Activated naive CD4-positive, alpha-beta T cell (primary cell): ENCODE measurements at places on chromosomes 11 and 22.

DNA sequence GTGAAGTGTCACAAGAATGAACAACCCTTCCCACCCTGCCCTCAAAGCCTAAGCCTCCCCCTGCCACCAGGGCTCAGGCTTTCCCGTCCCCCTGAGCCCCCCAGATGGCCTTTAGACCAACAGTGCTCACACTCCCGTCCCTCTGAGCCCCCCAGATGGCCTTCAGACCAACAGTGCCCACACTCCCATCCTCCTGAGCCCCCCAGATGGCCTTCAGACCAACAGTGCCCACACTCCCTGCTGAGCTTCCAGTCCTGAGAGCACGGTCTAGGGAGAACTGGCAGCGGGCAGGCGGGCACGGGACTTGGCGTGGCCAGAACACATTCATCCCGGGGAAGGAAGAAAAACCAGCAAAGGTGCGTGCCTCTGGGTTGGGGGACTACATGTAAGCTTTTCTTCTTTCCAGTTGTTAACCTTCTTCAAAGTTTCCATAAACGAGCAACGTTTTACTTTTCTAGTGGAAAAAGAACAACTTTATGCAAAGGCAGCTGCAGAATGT, 2.5 kb downstream of the MRGPRG start:
- DNase-seq: no peak

GRCh38 chr11:2328021-2328420, 26.2 kb downstream of the TSPAN32 start:
- no peak for DNase-seq

DNA sequence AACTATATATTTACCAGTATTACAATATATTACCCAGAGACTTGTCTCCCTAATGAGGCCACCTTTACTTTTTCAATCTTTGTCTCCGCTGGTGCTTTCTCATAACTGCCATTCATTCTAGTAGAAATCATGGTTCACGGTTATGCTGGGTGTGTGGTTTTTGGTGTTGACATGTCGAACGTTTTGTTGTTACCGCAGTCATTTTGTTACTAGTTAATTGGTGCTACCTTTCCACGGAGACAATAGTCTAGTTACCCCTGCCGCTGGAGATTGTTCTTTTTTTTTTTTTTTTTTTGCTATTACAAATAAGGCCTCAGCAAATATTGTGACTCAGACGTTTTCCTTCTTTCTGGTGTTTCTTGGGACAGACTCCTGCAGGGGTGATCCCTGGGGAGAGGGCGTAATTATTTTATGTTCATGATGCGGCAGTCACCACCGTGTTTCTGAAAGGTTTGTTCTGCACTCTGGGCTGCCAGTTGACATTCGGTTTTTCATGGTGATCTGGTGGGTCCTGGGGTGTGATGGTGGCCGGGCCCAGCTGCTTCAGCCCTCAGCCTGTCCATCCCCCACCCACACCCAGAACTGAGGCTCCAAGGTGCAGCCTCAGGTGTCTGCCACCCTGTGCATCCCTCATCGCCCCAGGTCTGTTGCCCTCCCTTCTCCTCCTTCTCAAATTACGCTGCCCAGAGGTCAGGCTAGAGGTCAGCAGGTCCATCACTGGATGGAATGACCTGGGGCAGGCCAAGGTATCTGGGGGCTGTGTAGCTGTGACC, 28.6 kb downstream of the LRP5 start:
- no peak for DNase-seq

DNA sequence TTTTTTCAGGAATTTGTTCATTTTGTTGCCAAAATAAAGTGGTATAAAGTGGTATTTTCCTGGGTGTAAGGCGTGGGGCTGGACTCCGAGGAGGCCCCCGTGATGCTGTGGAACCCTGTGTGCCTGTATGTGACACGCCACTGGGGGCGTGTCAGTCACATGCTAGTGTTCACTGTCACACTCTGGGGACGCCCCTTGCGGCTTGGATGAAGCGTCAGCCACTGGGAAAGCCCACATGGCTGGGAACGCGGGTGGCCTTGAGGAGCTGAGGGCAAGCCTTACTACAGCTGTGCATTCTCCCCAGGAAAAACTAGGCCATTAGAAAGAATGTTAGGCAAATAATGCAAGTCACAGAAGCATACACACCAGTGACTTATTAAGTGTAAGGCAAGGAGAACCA, 77.0 kb upstream of the SLC25A18 start:
- no peak for DNase-seq

DNA sequence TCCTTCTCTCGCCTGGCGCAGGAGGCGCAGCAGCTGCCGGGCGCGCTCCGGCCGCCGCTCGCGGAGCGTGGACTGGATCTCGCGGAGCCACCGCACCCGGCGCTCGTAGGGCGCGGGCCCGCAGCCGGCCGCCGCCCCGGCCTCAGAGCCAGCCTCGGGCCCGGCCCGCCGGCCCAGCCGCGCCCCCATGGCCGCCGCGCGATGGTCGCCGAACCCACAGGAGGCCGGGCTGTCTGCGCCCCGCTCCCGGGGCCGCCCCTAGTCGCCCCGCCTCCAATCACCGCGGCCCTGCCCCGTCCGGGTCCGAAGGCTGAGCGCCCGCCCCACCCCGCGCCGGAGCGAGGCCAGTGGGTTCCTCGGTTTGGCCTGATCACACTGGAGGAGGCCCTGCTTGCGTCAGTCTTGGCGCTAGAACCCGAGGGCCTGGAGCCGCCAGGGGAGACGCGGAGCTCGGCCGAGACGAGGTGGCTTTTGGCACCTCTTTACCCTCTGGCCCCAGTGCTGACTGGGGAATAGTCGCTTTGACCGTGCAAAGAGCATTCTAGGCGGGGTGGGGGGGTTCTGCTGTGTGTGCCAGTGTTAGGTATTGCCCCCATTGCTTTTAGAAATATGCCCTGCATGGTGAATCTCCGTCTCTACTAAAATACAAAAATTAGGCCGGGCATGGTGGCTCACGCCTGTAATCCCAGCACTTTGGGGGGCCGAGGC, at the start of gene LRRC75B:
LRRC75B (minus strand) TSS at position 223 of the 708 bp plus-strand sequence; CDS start at position 189, 34 bp downstream.
- no peak for DNase-seq

DNA sequence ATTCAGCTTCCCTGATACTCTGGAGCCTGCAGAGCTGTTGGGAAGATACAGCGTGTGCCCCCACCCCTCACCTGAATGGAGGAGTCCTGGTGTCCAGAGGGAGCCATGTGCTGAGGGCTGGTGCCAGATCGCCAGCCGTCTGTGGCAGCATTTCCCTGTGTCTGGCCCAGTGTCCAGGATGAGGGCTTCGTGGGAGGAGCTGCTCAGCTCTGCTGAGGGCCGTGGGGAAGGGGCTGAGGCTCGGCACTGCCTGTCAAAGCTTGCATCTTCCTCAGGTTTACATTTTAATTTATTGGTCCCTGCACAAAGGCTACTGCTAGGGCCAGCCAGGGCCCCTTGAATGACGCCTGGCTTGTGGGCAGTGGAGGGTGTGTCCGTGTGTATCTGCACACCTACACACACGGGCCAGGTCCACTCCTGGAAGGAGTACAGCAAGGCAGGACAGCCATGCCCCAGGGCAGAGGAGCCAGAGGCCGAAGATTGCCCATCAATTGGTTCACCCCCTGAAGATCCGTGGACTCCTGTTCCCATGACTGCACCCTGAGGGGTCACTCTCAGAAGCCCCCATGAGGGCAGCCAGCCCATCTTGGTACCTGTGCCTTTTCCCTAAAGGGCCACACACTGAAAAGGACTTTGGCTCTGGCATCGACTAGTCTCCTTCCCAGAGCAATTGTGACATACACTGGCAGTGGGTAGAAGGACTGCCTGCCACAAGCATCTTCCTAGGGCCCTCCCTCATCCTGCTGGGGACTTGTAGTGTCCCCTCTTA, 107.7 kb upstream of the PARVA start:
- DNase-seq: no peak

DNA sequence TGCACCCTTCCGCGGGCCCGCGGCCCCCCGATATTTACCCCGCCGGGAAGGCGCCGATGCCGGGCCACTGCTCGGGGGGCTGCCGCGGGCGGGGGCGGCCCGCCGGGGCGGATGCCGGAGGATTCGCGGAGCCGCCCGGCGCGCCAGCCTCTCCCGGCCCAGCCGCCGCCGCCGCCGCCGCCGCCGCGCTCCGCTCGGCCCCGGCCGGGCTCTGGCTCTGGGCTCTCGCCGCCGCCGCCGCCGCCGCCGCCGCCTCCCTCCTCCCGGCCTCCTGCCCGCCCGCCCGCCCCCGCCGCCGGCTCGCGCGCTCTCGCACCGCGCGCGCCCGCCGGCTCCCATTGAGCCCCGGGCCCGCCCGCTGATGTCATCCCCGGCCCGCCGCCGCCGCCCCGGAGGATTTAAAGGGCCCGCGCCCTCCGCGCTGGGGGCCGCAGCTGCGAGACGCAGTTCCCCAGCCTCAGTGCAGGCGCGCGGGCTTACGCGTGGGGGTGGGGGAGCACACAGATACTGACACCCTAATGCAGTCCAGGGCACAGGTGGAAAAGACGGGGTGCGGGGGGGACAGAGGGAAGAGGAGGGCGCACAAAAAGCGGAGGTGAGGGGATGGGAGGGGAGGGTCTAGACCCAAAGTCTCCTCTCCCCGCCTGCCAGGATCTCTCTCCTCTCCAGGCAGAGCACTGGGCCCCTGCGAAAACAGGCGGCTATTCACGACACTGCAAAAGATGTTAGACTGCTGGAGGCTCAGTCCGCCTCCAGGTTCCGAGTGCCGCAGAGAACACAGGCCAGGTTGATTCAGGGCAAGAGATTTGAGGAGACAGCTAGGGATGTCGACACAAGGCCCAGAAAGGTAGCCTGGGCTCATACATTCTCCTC, at the start of gene CSNK1E:
CSNK1E (minus strand) TSS at position 312 of the 873 bp plus-strand sequence. CDS start 3,276 bp downstream, outside the sequence.
- peak; percentile 38 for DNase-seq

DNA sequence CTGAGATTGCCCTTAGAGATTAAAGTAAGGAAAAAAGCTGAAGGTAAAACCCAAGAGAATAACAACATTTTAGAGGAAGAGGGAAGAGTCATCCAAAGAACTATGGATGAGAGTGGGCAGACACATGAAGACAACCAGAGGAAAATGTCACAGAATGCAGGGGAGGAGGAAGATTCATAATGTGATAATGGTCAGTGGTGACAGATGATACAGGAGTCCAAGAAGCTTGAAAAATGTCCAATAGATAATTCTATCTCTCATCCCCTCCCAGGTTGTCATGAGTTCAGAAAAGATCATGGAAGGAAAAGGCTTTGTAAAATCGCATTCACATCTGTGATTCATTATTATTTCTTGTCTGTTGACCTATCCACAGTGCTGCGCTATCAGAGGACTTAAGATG, 282.3 kb upstream of the CCDC90B start:
- DNase-seq: no peak

DNA sequence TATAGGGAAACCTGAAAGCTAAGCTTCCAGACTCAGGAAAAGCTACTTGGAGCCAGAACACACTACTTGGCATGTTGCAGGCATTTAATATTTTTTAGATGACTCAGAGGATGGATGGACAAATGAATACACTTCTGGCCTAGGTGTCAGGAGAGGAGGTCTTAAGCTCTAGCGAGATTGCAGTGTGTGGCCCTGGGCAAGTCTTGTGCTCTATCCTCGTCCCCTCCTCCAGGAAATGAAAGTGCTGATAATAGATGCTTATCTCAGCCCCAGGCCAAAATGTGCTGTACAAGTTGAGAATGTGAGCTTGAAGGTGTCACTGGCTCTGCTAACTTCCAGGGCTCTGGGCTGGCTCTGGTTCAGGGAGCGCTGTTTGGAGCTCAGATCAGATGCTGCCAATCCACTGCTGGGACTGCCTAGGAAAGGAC, 136.3 kb downstream of the PKNOX2 start:
- no peak for DNase-seq

DNA sequence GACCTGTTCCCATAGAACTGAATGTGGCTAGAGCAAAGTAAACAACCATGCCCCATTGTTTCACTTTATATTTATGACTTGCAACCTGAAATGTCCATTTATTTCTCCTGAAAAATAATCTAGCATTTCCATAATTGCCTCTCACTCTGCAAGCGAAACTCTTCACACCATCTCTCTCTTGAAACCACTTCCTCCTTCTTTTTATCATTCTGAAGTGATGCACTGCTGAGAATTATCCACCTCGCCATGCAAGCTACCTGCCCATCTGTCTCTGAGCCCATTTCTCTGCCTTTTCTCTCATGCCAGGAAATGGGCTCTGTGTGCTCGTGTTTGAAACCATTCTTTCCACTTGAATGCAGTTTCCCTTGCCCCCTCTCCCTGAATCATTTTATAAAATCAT, 13.5 kb downstream of the MRGPRX3 start:
- DNase-seq: no peak

GRCh38 chr22:50190941-50191741, 5.4 kb downstream of the TRABD start:
- peak; percentile 68 for DNase-seq

DNA sequence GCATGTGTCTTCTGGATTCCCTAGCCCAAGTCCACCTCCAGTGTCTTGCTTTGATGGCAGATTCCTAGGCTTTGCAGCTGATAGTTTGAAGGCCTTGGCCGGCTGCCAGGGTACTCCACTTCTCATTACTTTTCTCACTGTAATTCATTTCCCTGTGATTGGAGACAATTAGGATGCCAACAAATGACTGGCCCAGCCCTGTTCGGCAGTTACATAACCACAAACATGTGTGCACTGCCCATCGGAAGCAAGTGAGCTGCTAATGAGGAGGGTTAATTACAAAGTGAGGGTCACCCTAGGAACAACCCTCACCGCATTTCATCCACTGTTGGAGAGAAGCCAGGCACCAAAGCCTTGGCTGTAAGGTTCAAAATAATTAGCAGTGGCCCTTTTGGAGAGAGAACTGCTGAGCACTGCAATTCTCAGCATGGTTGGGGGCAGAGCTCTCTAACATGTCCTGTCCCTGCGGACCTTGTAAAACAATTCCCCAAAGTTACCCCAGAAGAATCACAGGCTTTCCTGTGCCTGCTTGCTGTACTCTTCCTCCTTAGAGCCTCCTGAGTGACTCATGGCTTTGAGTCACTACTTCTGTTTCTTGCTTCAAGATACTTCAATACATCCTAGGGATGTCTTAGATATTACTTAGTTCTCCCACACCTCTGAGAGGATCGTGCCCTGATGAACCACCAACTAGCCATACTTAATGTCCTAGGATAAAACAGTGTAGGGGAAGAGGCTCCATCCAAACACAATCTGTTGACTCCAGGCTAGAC, 109.7 kb upstream of the GALNT18 start:
- DNase-seq: no peak

GRCh38 chr11:124605719-124606118, 5.5 kb upstream of the PANX3 start:
- DNase-seq: no peak
